ENCODE measurements at places on chromosomes 2 and 18.

DNA sequence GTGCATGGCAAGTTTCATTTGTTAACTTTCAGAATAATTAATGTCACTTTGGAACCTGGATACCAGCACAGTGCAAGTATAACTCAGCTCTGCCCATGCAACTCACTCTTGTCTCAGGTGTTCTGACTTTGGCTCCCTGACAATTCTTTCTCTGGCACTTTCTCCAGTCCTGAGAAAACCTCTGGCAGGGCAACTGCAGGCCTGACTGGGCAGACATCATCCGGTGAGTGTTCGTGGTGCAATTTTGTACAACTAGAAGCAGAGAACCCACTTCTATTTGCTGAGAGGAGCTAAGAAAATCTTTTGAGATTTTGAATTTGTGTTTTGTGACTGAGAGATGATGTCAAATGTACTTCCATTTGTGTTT, 143.0 kb downstream of the AQP4 start:
- DNase-seq = no peak

DNA sequence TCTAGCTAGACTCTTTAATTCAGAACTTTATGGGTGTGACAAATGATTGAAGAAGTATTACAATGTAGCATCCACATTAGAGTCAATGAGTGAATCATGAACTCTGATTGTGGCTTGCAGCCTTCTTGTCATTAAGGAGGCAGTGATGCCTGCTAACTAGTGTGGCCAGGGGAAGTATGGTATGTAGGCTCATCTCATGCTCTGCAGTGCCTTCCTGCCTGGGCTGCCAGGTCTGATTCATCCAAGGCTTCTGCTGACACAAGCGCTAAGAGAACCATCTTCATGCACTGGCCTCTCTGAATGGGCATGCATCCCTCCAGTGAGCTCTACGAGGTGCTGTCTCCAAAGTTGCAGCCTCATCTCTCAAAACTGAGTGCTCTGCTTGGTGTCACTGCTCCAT, 144.3 kb downstream of the MTCL1 start:
- DNase-seq = no peak

GRCh38 chr2:78408795-78409118, 616.7 kb upstream of the REG3G start:
- DNase-seq = no peak

GRCh38 chr18:80109676-80110078, 615 bp downstream of the ADNP2 start:
- peak; percentile 37 for DNase-seq

- peak; percentile 83 for DNase-seq
These were observed 217.2 kb downstream of the TNS1 start for GRCh38 chr2:217785544-217786045.

GRCh38 chr2:446963-447530, 159.2 kb upstream of the ALKAL2 start:
- no peak for DNase-seq

- DNase-seq = no peak
These were observed 66.0 kb upstream of the CCDC85A start for GRCh38 chr2:56117764-56118163.
